SK-MEL-5 (cell line): ENCODE measurements at places on chromosomes 7 and 10. TPM values are rescaled to one million over a fixed set of nuclear protein-coding genes. Genes with fewer than 3 reads are reported as not detected.

DNA sequence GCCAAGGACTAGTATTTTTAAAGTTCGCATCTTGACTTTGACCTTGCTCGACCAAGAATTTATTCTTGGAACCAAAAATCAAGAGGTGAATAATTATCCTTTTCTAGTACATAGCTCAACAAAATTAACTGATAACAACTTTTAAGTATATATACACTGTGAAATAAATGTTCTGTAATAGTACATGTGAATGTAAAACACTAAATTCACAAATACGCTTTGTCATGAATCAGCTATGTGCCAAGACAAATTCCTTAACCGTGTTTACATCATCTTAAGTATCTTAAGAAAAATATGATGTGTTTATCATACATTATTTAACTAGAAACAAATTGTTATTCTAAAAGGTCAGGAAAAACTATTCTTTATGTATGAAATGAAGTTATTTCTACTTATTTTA lies 83.3 kb downstream of the CUL2 start:
- DNase-seq = no peak

GRCh38 chr7:33841705-33842129 lies 63.6 kb upstream of the BMPER start:
- no peak for DNase-seq

- DNase-seq = no peak
These were observed 826 bp downstream of the GIMAP7 start for GRCh38 chr7:150515248-150516147.

- no peak for DNase-seq
These were observed 6.8 kb downstream of the POLM start for GRCh38 chr7:44075296-44076075.

DNA sequence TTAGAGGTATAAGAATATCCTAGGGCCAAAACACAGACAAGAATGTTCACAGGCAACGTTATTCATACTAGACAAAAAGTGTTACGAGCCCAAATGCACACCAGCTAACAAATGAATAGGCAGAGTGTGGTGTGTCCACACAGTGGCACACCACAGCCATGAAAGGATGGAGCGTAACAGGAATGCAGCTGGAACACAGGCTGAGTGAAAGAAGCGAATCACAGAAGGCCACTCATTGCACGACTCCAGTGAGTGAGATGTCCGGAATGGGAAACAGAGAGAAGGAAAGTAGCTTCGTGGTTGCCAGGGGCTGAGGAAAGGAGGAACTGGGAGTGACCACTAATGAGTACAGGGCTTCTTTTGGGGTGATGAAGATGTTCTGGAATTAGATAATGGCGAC lies 198.8 kb downstream of the TNS3 start:
- DNase-seq = no peak

DNA sequence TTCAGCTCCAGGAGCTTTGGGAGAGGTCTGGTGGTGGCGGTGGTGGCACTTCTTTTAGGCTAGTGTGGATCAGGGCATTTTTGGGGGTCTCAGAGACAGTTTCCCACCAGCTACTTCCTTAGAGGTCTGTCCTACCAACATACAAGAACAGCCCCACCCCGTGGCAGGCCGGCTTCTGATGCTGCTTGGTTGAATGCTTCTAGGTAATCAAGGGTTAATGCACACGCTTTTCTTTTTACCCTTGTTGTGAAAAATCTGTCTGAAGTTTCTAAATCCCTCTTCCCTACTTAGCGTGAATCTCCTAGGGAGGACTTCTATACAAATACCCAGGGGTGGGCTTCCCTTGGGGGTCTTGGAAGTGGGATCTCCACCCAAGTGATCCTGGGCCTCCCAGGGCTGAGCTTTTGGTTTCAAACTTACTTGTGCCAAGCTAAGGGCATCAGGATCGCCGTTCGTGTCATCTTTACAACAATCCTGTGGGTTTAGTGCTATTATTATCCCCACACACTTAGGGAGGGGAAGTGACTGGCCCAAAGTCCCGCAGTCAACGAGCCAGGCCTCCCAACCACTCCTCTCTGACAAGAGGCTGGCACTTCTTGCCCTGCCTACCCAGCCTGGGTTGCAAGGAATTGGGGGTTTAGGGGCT lies 1.7 kb downstream of the SH2B2 start:
- DNase-seq = peak; percentile 31

The SEPHS1 gene
- 24.6 and 34.4 TPM in 2 replicates for total RNA-seq

The PIP gene
- total RNA-seq = not detected in 2 replicates
